ENCODE measurements at places on chromosomes 1 and 21.

DNA sequence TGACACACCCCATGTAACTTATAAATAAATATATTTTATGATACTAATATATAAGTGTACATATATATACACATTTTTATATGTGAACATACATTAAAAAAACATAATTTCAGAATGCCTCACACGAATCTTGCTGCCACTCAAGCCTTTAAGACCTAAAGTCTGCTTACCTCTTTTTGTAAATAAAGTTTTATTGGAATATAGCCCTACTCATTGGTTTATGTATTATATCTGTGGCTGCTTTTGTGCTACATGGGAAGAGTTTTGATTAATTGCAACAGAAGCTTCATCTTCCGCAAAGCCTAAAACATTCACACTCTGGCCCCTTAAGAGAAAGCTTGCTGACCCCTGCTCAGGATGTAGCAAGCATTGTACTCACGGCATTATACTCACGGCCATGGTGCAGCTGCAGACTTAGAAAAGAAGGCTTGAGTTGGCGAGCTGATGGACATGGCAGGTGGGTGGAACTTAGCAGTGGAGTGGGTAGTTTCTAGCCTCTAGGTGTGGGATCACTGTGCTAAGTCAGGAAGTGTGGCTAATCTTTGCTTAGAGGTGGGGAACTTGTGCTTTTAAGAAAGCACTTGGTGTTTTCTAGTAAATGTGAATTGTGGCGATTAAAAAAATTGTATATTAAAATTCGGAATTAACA, 80.8 kb downstream of the DYRK1A start:
- DNase-seq: no peak

- no peak for DNase-seq
Measured at GRCh38 chr1:93518516-93518915, 70.6 kb downstream of the FNBP1L start.

GRCh38 chr21:26599261-26599660, 26.2 kb upstream of the CYYR1 start:
- no peak for DNase-seq

- DNase-seq: no peak
Measured at GRCh38 chr1:30538226-30538992, 185.0 kb downstream of the MATN1 start.

DNA sequence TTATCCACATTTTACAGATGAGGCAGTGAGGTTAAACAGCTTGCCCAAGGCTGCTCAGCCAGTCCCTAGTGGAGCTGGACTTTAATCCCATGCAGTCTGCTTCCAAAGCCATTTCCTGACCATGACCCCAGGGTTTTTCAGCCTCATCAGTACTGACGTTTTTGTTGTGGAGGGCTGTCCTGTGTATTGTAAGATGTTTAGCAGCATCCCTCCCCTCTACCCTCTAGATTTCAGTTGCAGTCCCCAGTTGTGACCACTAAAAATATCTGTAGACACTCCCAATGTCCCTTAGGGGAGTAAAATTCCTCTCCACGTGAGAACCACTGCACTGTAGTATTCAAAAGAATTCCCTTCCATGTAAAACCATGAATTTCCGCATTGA, 30.2 kb upstream of the C1orf105 start:
- DNase-seq: no peak

GRCh38 chr1:30903343-30904034, 5.1 kb downstream of the SDC3 start:
- no peak for DNase-seq

- DNase-seq: no peak
Measured at GRCh38 chr1:229836324-229836723, 210.3 kb downstream of the URB2 start.

- DNase-seq: no peak
Measured at GRCh38 chr21:29433366-29434059, 134.8 kb downstream of the BACH1 start.

GRCh38 chr1:12552951-12553921, 64.8 kb downstream of the DHRS3 start:
- no peak for DNase-seq

GRCh38 chr1:76232666-76233065, 158.1 kb downstream of the ST6GALNAC3 start:
- no peak for DNase-seq

DNA sequence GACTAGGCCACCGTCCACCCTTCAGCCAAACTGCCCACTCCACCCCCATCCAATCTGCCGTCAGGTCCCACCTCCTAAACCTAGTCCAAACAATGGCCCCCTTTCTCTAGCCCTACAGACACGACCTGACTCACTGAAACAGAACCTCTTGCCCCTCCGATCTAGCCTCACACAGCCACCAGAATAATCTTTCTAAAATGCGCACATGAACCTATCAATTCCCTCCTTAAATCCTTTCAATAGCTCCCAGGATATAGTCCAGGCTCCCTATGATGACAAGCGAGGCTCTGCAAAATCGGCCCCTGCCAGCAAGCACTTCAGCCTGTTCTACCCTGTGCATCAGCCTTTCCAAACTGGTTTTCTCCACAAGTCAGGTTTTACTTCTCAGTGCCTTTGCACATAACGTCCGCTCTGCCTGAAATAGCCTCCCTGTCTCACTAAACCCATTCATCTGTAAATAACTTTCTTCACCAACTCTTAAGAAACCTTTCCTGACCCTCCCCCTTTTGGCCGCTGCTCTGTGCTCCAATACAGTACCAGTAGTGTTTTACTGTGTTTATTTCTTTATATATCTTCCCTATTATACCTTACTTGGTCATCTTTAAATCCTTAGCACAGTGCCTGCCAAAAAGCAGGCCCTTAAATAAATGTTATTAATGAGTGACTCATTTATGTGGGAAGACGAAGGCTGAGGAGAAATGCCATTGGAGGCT, 9.0 kb upstream of the CDC20 start:
- DNase-seq: no peak

GRCh38 chr21:45873866-45874265, 107.7 kb upstream of the COL6A1 start:
- no peak for DNase-seq

- DNase-seq: no peak
Measured at GRCh38 chr1:223243441-223244050, 100.5 kb upstream of the TLR5 start.

GRCh38 chr1:29437946-29438345, 201.6 kb downstream of the PTPRU start:
- DNase-seq: no peak

DNA sequence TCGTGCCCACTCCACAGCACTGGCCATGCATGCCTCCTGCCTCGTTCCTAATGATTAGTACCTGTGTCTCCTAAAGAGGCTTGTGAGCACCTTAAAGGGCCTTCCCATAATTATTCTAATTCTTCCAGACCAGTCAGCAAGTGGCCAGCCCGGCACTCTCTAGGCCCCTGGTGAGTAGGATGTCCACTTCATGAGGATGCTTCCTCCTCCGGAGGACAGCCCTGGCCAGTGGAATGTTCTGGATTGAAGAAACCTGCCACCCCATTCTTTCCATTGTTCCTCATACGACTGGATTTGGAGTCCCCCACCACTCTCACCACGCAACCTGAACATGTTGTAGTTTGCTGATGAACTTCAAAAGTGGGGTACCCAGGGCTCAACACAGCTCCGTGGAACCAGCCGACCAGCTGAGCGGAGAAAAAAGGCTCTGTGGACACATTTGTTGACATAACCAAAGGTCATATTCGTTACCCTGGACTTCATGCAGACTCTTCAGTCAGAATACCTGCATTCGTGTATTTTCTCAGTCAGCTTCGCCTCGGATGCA, 46.7 kb upstream of the LBR start:
- no peak for DNase-seq

DNA sequence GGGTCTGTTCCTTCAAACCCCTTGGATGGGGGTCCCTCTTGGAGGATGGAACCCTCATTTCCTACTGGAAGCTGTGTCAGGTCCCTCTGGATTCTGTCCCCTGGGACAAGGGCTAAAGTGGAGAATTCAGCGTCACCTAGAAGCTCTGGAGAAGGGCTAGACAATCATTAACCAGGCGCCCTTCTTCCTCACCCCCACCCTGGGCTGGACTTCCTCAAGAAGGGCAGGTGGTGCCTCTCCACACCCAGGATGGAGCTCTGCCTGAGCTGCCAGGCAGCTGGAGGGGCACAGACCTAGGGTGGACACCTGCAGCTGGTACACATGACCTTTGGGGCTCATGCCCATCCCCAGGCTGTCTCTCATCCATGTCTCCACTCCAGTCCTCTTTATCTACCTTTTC, 3.6 kb downstream of the CELF3 start:
- no peak for DNase-seq

GRCh38 chr1:90840352-90840751, 123.2 kb upstream of the BARHL2 start:
- DNase-seq: no peak

- DNase-seq: no peak
Measured at GRCh38 chr21:33238146-33238545, 8.4 kb downstream of the IFNAR2 start.

DNA sequence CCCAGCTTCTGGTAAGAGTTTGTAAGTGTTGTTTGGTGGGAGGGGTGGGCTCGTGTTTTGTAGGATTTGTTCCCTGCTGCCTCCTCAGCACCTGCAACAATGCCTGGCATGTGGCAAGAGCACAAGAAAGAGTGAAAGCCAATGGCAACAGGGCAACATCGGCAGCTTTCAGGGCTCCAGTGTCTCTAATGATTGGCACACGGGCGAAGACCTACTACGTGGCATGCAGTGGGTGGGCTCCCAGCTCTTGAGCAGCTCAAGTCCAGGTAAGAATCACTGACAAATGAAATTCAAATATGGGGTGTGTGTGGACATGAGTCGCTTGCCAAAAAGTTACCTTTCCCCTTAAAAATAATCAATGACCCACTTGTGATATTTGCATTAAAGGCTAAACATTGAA, 23.9 kb upstream of the SLC1A7 start:
- no peak for DNase-seq

DNA sequence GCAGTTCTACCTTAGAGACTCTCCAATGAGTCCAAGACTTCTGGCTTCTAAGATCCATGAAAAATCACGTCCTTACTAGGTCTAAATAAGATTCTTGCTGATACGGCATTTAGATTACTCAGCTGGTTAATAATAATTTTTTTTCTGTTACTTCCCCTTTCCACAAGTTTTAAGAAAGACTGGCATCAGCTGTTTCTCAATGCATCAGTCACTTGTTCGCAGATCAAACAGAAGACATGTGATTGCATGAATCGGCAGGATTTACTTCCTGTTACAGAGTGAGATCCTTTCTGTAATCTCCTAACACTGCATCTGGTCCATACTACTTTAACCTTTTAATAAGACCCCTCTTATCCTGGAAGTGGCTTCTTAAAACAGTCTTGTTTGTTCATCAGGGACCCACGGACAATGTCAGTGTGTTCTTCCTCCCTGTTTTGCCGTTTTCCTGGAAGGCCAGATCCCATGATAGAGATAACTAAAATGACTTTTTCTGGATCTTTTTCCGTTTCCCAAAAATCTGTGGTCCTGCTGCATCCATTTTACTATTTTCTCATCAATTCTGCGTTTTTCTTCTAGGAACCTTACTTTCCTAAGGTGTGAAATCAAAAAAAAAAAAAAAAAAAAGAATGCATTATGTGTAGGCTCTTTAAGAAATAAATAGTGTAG, 6.1 kb downstream of the NPL start:
- DNase-seq: no peak

- DNase-seq: peak; percentile 83
Measured at GRCh38 chr1:36553591-36554322, 71.0 kb upstream of the CSF3R start.

- no peak for DNase-seq
Measured at GRCh38 chr1:161096530-161096929, 1.6 kb upstream of the KLHDC9 start.

DNA sequence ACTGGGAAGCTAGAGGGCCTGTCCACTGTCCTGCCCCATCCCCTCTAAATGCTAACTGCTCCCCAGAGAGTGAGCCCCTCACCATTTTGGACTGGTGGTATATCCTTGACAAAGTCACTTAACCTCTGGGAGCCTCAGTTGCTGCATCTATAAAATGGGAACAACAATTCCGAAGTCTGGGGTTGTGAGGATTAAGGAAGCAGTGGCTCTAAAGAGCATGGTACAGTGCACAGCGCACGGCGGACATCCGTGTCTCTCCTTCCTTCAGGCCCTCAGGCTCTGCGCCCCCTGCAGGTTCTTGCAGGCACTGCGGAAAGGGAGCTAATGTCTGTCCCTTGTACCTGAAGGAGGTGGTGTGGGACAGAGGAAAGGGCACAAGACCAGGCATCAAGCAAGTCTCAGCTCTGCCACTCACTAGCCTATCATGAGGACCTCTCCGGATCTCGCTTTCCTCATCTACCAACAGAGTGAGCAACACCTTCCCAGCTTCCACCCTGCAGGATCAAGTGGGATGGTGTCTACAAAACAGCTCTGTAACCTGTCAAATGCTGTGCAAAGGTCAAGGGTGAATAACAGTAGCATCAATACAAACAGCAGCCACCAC, 20.1 kb downstream of the ECE1 start:
- peak; percentile 68 for DNase-seq

- DNase-seq: no peak
Measured at GRCh38 chr1:118960026-118960561, 28.0 kb downstream of the TBX15 start.

DNA sequence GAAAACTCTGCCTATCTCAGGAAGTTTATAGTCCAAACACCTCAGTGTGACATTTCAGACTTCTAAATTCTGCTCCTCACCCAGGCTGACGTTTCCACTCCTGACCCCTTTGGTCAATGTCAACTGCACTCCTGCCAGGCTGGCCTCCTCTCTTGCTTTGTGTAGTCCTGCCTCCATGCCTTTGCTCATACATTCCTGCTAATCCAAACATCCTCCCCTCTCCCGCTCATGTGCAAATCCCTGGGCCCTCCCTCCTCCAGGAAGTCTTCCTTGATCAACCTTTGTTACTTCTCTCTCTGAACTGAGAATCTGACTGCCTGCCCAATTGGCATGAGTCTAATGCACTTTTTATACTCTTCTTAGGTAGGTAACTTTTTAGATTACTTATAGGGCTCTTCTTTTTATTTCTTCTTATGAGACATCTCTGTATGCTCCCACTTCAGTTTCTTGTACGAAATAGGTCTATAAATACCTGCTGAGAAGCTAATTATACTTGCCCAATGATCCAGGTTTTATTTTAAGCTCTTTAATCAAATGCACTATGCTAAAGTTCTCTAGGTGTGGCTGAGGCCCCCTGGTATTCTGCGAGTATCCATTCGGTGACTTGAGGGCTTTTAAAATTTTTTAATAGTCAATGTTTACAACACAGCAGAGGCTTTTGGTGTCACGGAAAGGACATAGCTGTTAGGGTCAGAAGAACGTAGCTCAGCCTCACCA, 128.1 kb downstream of the PLXNA2 start:
- DNase-seq: no peak

All from urothelium cell line (cell line).